Right ventricle myocardium inferior (tissue), 1 donor: ENCODE measurements at places on chromosomes 4 and X.

DNA sequence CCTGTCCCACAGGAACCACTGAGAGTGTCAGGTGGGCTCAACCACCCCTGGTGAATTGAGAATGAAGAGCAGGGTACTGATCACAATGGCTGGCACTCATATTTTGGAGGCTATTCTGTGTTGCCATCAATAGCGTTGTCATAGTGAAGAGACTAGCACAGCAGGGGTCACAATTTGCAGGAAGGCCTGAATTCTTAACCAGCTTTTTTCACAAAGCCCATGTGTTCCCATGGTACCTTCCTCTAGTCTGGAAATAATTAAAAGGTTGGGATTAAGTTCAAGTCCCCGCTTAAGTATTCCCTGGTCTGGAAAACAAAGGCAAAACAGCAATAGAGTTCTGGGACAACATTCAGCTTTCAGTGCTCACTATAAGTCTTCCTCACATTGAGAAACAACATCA, 1051.7 kb downstream of the C4orf33 start:
- no peak for DNase-seq

DNA sequence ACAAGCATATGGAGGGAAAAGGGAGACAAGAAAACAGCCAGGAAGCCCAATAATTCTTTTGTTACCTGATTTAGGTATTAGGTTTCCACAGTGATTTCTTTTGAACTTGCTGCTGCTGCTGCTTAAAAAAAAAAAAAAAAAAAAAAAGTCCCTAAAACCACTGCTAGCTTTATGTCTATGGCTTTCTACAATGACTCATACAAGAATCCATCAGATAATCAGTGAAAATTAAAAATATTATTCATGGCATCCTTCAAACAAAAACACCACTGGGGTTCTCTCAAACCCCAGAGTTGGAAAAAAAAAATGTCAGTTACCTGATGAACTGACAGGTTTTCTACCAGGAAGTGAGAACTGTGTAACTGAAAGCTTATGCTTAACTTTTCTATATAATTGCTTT, 14.3 kb downstream of the EPHA5 start:
- no peak for DNase-seq

- no peak for DNase-seq
These were observed 824.7 kb upstream of the TENM3 start for GRCh38 chr4:181418496-181418895.

GRCh38 chr4:165982934-165983333, 109.9 kb downstream of the TLL1 start:
- DNase-seq: no peak

DNA sequence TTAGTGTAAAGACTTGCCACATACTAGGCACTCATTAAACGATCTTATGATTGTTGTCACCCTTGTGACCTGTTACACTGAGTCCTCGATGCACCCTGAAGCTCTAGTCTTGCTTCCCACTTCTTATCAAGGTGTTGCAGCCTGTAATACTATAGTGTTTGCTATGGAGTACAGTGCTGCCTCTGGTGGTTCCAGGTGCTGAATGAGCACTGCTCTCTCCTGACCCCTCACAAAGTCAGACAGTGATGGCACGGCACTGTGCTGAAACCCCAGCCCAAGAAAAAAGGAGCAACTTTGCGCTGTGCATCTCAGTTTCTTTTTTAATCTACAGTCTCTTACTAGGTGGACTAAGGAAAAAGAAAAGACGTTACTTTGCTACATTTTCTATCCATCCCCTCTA, 106.3 kb downstream of the GC start:
- DNase-seq: no peak

DNA sequence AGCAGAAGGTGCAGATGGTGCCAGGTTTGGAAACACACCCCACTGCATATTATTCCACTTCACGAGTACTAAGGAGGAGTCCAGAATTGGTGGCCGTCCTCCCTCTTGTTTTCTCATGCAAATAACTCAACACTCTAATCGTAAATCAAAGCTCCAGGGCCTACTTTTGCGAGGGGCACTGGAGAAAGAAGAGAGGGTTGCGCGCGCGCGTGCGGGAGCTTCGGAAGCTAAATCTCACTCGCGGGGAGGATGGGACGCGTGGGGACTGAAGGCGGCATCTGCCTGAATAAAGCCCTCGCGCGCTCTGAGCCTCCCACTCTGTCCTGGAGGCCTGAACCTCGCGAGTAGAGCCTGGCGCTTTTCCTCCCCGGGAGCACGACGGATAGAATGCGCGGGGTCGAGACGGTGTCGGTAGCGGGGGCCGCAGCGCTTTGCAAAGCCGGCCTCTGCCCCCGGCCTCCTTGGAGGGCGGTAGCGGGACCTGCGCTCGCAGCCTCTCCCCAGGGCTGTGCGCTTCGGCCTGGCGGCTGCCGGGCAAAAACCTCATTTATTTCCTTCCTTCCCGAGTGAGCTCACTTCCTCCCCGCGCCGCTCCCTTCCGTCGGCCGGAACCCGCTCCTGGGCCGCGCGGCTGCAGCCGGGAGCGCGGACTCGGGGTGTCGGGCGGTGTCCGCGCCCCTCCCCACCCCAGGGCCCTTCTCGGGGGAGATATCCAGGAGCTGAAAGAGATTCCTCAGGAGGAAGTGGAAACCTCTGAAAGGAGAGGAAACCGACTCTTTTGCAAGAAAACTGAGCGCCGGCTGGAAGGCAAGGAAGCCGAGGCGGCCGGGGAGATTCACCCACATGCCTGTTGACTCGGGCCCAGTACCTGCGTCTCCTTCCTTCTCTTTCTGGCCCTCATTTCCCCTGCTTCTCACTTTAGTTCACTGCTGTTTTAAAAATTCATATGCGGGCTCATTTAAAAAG, 20.7 kb downstream of the HAND2 start:
- peak; percentile 80 for DNase-seq

DNA sequence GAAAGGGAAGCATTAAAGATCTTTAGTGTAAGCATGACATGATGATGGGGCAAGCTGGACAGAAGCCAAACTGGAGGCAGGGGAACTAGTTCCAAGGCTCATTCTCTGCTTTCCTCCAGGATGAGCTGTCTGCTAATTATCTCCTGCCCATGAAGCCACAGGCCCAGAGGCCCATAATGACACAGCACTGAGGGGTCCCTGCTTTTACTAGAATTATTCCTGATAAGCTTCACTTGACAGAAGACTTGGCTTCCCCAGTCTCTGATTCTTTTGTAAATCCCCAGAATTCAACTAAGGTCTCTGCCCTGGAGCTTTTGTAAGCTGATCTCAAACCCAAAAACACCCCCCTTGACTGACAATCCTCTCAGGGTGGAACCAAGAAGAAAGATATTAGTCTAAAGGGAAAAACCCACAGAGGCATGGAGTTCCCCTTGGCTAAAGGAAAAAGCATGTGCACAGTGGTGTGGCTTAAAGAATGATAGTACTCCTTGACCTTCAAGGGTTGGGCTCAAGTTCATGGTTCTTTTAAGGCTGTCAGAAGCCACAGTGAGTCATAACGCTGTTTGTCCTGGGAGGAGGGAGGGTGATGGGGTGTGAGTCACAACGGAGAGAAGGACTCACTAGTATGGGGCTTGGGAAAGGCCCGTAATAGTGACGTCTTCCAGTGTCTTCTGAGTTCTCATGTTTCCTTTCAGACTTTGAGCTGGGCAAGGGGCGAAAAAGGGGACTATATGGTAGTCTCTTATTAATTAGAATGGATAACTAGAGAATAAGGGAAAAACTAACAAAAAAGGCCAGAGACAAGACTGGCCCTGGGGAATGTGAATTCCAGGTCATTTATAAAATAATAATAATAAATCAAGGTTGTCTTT, 146.0 kb upstream of the CPEB2 start:
- no peak for DNase-seq

GRCh38 chrX:111133389-111133788, 37.4 kb downstream of the PAK3 start:
- no peak for DNase-seq

DNA sequence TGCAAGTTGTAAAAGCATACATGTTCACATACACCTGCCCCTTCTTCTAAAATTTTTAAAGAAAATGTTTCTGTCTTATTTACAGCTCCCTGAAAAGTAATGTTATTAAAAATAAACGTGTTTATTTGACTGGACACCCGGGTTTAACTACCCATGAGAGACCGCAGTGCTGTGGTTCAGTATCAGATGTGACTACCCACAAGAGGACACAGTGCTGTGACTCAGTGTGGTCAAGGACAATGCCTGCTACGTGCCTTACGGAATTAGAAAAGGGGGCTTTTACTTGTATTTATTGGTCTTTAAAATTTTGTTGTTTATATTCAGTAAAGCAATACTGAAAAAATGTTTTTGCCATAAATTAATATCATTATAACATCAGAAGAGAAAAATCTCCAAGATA, 641.4 kb downstream of the TRIML1 start:
- no peak for DNase-seq

DNA sequence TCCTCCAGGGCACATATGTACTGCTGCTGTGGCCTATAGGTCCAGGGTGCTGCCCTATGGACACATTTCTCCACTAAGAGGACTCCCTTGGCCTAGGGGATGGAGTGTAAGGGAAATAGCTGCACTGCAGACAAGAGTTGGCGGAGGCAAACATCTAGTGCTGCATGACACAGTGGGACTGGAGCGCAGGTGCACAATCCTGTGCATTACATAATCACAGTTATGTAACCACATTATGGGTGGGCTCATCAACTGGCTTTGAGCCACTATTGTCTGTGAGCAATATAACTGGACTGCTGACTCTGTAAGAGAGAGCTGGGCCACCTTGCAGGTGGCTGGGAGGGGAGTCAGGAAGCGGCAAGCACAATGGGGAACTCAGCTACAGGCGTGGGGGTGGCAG, 3.2 kb upstream of the TIGD2 start:
- DNase-seq: no peak

DNA sequence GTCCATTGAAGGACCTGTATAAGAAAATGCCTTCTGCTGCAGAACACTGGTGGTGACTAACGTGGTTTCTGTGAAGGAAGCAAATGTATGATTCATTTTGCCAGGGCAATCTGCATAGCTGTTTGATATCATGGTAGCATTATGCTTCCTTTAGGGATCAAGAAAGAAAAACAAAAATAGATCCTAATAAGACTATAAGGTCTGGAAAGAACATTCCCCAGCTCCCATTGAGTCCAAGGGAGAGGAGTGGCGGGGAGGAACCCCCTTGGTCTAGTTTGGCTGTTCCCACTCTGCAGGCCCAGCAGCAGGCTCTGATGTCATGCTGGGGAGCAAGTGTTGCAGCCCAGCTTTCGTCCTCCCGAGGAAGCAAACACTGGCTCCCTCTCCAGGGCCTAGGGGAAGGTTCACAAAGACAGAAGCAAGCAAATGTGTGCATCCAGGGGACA, 154.5 kb upstream of the GALNT7 start:
- DNase-seq: no peak

GRCh38 chrX:101550751-101551379, 518 bp downstream of the ARMCX1 start:
- DNase-seq: peak; percentile 70

DNA sequence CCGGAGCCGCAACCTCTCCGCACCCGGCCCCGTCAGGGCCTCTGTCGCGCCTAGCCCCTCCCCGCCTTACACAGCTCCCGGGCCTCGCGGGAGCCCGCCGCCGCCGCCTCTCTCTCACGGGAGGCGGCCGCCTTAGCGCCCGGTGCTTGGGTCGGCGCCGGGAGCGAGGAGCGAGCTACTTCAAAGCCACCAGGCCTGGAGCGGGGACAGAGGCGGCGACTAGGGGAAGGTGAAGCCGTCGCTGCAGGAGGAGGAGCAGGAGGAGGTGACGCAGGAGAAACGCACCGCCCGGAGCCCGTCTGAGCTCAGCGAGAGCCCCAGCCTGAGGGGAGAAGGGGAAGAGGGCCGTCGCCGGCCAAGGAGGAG, 250 bp downstream of the USP9X start:
- peak; percentile 85 for DNase-seq

GRCh38 chr4:100651499-100652175, 133.8 kb upstream of the EMCN start:
- no peak for DNase-seq

- peak; percentile 80 for DNase-seq
These were observed 56.7 kb upstream of the HGFAC start for GRCh38 chr4:3384771-3385710.

GRCh38 chr4:165152527-165152926, 39.9 kb upstream of the TMEM192 start:
- no peak for DNase-seq

DNA sequence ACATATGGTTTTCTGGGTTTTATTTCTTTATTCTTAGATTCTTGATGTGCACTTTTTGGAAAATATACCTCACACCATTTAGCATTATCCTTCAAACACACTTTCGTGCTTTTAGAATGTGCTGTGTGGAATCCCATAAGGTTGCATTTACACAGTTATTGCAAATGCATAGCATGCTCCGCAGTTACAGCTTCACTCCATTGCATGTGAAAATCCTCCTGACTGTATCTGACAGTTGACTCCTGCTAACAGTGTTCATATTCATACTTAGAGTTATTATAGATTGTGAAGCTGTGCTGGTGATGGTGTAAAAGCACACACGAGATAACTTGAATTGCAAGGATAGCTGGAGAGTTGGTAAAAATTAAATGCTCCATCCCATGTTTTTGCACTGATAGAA, 811.5 kb upstream of the TENM3 start:
- DNase-seq: no peak

- DNase-seq: no peak
These were observed 239.0 kb upstream of the DIAPH2 start for GRCh38 chrX:96445531-96446065.

DNA sequence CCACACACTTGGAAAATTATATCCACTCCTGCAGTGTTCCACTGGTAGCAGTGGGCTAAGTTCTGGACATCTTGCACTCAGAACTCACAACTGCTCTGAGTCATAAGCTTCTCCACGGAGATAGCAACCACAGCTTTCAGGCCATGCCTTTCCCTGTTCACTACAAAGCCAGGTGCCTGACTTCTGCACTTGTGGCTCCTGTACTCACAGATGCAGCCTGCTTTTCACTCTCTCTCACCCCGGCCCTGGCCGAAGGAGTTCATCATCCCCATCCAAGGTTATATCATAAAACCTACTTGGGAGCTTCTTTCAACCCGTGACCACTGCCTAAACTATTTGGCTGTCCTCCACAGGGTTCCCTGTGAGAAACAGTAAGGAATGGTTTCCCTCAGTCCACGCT, 999.4 kb downstream of the GLUD2 start:
- no peak for DNase-seq

DNA sequence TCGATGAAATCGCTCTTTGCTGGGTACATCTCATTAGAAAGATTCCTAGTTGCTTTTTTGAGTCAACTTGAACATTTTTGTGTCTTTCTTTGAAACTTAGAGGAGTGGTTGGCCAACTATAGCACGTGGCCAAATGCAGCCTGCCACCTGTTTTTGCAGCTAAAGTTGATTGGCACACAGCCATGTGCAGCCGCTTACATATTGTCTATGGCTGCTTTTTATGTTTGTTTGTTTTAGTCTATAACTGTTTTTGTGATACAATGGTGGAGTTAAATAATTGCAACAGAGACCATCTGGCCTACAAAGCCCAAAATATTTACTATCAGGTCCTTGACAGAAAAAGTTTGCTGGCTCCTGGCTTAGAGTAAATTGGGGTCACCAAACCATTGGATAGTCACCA, 86.3 kb downstream of the CLCN4 start:
- no peak for DNase-seq
